ENCODE measurements at places on chromosomes 4 and X. TPM values are rescaled to one million over a fixed set of nuclear protein-coding genes. Genes with fewer than 3 reads are reported as not detected.

The MAGEB16 gene
- total RNA-seq: not detected

The PCDH7 gene
- total RNA-seq: 224 TPM

The MAGEC1 gene
- total RNA-seq: not detected

The MCUB gene
- 30.0 TPM for total RNA-seq

The ETDB gene
- not detected for total RNA-seq

The MND1 gene
- 46.8 TPM for total RNA-seq

The CFAP299 gene
- not detected for total RNA-seq

DNA sequence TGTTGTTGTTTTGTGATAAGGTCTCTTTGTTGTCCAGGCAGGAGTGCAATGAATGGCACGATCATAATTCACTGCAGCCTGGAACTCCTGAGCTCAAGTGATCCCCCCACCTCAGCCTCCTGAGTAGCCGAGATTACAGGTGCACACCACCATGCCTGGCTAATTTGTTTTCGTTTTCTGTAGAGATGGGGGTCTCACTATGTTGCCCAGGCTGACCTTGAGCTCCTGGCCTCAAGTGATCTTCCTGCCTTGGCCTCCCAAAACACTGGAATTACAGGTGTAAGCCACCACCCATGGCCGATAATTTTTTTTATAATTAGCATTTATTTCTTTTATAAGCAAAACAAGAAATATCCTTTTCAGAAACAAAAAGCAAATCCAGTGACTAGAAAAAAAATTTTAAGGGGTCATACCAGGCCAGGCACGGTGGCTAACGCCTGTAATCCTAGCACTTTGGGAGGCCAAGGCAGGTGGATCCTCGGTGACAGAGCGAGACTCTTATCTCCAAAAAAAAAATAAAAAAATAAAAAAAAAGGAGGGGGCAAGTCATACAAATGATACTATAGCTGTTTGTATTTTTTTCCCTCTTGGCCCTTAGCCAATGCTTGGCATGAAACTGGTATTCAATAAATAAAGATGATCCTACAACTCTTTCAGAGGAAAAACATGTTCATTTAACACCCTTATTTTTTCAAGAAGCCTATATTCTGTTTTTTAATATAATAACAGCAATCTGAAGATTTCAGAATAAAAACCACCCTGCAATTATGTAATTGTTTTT is 3.4 kb downstream of the PLAC8 start:
- DNase-seq: no peak

- DNase-seq: no peak
Measured at GRCh38 chr4:176755613-176756012, 37.1 kb downstream of the VEGFC start.

GRCh38 chr4:151946718-151947117 is 185.9 kb upstream of the GATB start:
- no peak for DNase-seq

GRCh38 chr4:77385124-77385969 is 220.3 kb upstream of the CXCL13 start:
- peak; percentile 42 for DNase-seq

DNA sequence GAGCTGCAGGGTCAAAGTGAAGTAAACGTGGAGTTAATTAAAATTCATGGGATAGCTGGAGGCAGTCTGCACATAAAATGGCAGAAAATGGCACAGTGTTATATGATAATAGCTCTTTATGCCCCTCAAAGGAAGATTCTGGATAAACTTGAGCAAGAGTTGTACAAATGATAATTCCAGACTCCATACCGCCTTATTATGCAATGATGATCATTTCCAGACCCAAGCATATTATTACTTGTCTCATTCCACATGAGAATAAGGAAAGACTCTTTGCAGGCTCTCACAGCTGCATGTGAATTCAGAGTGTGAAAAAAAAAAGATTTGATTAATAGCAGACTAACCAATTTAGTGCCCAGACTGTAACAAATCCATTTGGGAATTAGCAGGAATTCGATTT is 105.4 kb downstream of the STK32B start:
- DNase-seq: no peak

GRCh38 chr4:77710684-77711083 is 105.1 kb downstream of the CXCL13 start:
- DNase-seq: no peak

- peak; percentile 34 for DNase-seq
Measured at GRCh38 chrX:49761481-49761880, 65.7 kb upstream of the PAGE1 start.

DNA sequence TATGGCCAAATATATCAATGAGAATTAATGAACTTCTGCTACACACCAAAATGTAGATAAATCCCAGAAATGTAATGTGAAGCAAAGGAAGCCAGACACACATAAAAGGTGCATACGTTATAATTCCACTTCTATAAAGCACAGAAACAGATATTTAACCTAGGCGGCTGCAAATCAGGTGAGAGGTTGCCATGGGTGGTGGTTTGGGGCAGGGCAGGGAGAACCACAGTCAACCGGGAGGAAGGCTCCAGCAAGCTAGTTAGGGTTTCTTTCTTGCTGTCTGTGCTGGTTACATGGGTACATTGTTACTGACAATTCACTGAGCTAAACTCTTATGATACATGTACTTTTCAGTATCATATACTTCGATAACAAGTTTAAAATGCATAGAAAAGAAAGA is 9.7 kb upstream of the PPARGC1A start:
- no peak for DNase-seq

GRCh38 chrX:136658151-136658550 is 10.2 kb downstream of the CD40LG start:
- DNase-seq: no peak

- DNase-seq: no peak
Measured at GRCh38 chr4:20091781-20092180, 159.9 kb upstream of the SLIT2 start.

- no peak for DNase-seq
Measured at GRCh38 chr4:88955580-88956380, 101.2 kb downstream of the FAM13A start.

DNA sequence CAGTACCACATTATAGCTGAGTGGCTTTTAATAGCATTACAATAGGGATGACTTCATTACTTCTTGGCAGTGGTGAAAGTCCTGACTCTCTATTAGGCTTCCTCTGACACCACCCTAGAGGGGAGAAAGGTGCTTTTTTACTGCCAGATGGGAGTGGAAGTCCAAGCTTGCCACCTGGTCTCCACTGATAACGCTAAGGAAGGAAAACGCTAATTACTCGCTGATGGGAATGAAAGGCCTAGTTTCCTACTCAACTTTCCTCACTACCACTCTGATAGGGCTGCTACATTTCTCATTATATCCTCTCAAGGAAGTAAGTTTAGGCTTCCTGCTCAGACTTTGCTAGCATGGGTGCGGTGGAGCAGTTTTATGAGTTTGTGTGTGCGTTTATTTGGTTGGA is 62.3 kb upstream of the PAGE3 start:
- no peak for DNase-seq

- DNase-seq: no peak
Measured at GRCh38 chr4:1590244-1590643, 93.9 kb downstream of the FAM53A start.

DNA sequence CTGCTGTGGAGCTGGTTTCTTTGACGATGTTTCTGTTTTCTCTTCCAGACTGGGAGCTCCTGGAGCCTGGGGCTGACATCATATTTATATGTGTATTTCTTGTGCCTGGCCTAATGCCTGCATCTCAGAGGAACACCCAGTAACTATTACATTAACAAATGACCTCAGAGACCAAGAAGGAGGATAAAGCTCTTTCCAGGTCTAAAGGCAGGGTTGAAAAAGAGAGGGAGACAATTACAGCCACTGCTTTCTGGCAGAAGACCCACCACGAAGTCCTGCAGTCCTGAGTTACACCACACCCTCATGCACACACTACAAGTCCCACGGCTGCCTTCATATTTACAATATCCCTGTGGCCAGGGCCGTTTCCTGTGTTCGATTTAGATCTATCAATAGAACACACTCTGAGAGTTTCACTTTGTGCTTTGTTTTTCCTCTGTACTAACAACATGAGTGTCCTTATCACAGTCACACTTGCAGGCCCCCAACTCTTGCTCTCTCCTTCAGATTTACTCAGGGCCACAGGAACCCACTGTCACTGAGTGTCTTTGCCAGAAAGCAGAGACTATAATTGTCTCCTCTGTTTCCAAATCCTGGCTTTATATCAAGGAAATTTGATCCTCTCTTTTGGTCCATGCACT is 535.5 kb downstream of the MID1IP1 start:
- DNase-seq: peak; percentile 3

DNA sequence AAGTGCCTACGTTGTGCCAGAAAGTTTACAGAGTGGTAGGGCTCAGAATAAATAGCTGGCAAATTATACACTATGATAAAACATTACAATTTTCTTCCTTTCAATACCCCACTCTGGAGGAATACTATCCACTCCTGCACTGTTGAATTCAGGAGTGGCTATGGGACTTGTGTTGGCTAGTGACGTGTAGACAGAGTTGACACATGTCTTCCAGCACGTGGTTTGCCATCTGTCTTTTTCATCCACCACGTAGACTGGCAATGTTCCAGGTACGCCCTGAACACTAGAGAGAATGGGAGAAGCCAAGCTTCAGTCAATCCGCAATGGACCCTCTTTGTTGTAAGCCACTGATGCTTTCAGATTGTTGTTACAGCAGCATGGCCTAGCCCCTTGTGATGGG is 168.8 kb upstream of the RBPJ start:
- no peak for DNase-seq

- DNase-seq: no peak
Measured at GRCh38 chr4:1833307-1834046, 22.5 kb downstream of the LETM1 start.
